ENCODE measurements at places on chromosomes 7 and 10. TPM values are rescaled to one million over a fixed set of nuclear protein-coding genes. Genes with fewer than 3 reads are reported as not detected.

- no peak for DNase-seq
Measured at GRCh38 chr10:47207281-47207615, 92.7 kb upstream of the GDF10 start.

DNA sequence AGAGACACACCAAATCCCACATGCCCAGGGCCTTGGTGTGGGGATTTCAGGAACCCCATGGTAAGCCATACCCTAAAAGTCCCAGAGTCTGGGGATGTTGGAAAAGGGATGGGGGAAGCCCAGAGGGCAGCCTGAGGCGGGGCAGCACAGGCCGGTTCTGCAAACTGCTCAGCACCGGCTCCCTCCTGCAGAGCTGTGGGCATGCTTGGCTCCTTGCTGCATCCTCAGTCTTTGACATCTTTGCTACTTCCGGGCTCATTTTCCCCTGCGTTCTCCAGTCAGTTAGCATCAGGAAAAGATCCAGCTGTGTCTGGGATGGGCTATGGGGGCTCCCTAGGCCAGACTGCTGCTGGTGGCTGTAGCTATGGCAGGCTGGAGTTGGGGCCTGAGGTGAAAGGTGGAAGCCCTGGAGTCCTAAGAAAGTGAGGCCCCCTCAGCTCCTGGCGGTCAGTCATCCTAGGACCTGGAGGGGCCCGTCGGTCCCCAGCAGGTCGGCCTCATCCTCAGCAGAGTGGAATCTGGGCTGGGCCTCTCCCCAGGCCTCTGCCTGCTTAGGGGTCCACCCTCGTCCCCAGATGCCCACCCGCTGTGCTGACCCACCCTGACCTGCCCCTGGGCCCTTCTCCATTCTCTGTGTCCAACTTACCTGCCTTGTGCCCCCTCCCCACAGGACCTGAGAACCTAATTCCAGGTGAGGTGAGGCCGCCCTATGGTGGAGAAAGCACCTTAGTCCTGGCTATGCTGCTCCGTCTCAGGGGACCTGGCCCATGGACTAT lies 9.3 kb downstream of the TBATA start:
- no peak for DNase-seq

GRCh38 chr7:139626817-139627216 lies 103.3 kb downstream of the CLEC2L start:
- DNase-seq, result no peak

GRCh38 chr7:13908667-13909397 lies 80.6 kb downstream of the ETV1 start:
- no peak for DNase-seq

- no peak for DNase-seq
Measured at GRCh38 chr7:151411551-151411950, 1.7 kb upstream of the WDR86 start.

- peak; percentile 61 for DNase-seq
Measured at GRCh38 chr10:75982611-75983369, 551.4 kb downstream of the LRMDA start.

DNA sequence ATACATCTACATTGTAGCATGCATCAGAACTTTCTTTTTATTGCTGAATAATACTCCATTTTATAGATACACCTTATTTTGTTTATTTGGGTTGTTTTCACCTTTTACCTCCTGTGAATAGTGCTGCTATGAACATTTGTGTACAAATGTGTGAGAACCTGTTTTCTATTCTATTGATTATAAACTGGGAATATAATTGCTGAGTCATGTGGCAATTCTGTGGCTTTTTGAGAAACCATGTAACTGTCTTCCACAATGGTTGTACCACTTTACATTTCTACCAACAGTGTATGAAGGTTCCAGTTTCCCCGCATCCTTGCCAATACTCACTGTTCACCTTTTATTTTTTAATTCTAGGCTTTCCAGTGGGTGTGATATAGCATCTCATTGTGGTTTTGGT lies 138.6 kb upstream of the MBL2 start:
- DNase-seq, result no peak

DNA sequence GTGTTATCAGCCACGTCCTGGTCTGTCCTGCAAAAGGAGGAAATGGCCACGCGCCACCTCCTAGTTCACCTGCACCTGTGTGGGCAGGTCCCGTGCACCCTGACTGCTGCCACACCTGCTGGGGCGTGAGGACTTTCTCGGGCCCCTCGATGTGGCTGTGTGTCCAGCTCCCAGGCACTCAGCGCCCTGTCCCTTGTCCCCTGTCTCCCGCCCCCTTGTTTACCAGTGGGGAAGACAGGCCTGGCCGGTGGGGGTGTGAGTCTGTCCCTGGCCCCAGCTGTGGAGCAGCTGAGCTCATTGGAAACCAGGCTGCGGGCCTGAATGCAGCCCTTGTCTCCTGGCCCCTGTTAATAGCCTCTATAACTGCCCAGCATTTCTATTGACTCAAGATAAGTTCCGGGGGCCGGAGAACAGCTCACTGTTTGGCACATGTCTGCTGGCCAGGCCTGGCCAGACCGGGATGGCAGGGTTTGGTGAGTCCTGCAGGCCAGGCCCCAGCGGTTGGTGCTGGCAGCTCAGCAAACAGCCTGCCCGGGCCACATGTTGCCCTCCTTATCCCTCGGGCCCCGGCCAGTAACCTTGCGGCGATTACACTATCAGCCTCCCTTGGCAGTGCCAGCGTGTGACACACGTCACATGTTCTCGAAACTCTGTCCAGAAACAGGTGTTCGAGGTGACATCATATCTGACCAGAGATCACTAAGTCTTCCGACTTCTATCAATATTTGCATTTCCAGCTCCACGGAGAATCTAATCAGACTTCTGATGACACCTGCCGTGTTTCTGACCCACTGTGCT lies 52.1 kb downstream of the FOXL3 start:
- DNase-seq, result peak; percentile 55

- DNase-seq, result no peak
Measured at GRCh38 chr10:68981074-68981473, 7.5 kb upstream of the KIFBP start.

DNA sequence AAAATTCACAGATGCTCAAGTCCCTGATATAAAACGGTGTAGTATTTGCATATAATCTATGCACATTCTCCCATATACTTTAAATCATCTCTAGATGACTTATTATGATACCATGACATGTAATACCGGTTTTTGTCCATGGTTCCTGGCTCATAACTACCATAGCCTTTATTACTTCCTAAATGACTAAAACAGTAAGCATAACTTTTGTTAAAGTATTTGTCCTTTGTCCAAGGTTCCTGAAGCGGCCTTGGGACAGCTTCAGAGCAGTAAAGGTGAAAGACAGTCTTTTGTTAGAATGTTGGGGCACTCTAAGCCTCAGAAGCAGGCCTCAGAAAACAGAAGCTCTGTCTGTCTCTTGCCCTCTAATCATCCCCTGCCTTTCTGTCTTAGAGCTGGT lies 4.0 kb downstream of the CRCP start:
- DNase-seq, result no peak

GRCh38 chr7:70805360-70805759 lies 326.6 kb upstream of the GALNT17 start:
- DNase-seq, result no peak

DNA sequence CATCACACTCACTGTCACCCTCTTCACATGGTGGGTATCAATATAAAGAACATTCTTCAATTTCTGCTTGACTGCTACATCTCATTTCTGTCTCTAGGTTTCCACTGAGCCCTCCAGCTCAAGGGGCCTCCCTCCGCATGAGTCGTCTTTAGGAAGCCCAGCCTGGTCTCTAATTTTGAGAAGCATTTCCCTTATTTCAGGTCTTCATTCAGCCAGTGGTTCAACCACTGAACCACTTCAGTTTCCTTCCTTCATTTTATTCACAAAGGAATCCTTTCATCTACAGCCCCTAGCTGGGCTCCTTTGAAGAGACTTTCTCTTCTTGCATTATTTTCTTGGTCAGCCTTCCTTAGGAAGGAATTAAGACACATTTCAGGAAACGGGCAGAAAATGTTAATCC lies 257.4 kb downstream of the KCNMA1 start:
- no peak for DNase-seq

GRCh38 chr10:62741996-62742395 lies 62.5 kb upstream of the ADO start:
- no peak for DNase-seq

DNA sequence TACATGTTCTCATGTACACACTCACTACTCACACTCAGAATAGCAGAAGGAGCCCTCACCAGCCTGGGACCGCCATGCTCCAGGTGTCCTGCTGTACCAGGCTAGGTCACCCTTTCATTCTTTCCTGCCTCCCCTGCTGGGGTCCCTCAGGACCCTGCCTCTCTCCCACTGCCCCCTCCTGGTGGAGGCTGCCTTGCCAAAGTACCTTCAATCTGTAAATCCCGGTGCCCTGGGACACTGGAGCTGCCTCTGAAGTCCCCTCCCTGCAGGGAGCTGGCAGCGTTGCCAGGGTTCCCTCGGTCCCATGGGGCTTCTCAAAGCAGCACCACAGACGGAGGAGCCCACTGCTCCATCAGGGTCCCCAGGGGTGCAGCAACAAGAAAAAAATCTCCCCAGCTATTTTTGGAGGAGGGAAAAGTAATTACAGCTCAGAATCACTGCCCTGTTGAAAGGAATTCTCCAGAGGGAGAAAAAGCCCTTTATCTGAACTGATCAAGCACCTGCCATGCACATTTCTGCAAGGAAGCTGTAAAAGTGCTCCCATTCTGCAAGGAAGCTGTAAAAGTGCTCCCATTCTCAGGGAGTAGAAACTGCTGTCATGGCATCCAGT lies 259.9 kb downstream of the PTPRN2 start:
- DNase-seq, result no peak

Gene ANAPC16
- 88.7 TPM for total RNA-seq

Data from tongue (tissue), 3 donors.